ENCODE measurements at places on chromosomes 2 and 18.

- no peak for DNase-seq
Measured at GRCh38 chr2:151260573-151261230, 961 bp downstream of the RBM43 start.

GRCh38 chr2:240300840-240301239 lies 134.6 kb upstream of the GPC1 start:
- DNase-seq = no peak

- DNase-seq = no peak
Measured at GRCh38 chr18:644395-645004, 13.0 kb upstream of the TYMS start.

DNA sequence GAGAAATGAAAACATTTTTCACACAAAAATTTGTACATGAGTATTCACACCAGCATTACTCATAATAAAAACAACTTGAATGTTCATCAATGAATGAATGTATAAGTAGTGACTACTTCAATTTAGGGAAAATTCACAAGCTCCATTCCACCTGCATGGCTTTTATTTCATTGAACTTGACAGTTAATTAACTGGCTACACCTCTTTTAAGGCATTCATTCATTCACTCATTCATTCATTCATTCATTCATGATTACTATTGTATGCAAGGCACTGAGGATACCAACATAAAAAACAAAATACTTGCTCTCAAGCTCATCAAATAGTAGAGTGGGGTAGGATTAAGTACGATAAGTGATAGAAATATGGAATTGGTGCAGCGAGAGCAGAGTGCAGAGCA lies 198.3 kb upstream of the DLGAP1 start:
- DNase-seq = no peak

- no peak for DNase-seq
Measured at GRCh38 chr2:174683392-174683759, 80.9 kb downstream of the CHRNA1 start.

DNA sequence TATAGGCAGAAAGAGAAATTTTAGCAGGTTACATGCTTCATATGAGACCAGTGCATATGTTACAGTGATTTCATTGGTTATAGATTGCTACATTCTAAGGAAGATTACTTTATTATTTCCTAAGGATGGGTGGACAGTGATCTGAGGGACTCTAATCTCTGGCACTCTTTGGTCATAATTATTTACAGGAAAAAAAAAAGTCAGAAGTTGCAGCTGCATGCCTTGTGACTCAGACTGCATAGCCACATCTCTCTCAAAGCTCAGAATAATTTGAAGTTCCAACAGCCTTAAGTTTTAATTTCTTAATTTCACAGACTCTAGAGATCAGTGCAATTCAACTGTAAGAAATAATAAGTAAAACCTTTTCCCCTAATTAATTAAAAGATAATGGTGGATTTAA lies 27.1 kb upstream of the BARD1 start:
- DNase-seq = no peak

GRCh38 chr2:232550354-232551249 lies at the start of the genes EIF4E2 and TIGD1:
EIF4E2 (plus strand) TSS chr2:232550689; CDS start chr2:232550725, 36 bp downstream.
TIGD1 (minus strand) TSS chr2:232550557; CDS start chr2:232549882, 675 bp downstream.
- DNase-seq = peak; percentile 81

GRCh38 chr18:6722690-6723089 lies 6.8 kb upstream of the ARHGAP28 start:
- no peak for DNase-seq

DNA sequence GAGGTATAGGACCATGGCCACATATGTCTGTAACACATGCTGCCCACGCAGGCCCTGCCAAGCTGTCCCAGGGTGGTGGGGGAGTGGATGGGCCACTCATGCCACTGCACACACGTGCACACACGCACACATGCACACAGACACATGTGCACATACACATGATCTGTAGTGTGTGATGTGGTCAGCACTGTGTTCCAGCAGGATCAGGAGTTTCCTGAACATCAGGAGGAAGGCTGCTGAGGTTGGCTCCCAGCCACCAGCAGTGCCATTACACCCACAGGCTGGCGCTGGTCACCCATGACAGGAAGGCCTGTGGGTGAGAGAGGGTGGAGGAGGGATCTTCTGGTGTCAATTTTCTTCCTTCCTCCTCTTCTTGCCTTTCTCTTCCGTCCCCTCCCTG lies 44.7 kb downstream of the POMC start:
- DNase-seq = no peak

DNA sequence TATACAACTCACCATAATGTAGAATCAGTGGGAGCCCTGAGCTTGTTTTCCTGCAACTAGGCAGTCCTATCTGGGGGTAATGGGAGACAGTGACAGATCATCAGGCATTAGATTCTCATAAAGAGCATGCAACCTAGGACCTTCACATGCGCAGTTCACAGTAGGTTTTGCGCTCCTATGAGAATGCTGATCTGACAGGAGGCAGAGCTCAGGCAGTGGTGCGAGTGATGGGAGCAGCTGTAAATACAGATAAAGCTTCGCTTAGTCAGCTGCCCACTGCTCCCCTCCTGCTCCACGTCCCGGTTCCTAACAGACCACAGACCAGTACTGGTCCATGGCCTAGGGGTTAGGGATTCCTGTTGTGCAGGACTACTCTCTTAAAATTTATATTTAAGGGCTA lies 255.3 kb upstream of the POU3F3 start:
- no peak for DNase-seq

DNA sequence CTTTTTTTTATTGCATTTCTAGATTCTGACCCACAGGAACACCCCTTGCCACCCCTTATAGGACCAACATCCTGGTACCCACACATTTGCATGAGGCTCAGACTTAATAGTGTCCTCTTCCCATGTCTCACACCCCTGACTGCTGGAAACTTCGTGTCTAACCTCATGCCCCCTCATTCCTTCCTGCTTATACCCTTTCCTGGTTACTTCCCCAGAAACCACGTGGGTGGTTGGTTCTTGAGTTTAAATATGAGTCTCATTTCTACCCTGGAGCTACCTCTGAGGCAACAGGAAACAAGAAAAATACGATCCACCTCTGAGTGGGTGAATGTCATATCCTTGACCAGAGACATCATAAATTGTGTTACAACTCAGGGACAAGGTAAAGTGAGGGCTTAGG lies 1.6 kb downstream of the TNP1 start:
- DNase-seq = no peak

GRCh38 chr18:57002627-57003026 lies 144.3 kb upstream of the BOD1L2 start:
- DNase-seq = no peak

DNA sequence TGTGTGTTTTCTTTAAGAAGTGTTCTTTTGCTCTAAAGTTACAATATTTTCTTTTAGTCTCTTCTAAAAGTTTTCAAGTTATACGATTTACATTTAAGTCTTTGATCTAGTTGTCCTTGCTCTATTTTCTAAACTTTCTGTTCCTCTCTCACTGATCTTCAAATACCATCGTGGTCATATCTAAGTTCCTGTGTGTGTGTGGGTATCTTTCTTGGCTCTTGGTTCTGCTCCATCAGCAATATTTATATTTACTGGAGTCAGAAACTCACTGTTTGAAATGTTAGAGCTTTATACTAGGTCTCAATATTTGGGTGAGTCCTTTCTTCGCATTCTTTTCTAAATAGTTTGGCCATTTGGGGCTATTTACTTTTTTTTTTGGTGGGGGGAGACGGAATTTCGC lies 77.3 kb downstream of the COPS8 start:
- DNase-seq = no peak

All from central memory CD8-positive, alpha-beta T cell (primary cell).